Stimulated activated naive B cell treated with anti-CD40 and anti-IgM and Interleukin-4, amounts not matched to agents 10 μg/mL and 1 μg/mL and 100 μg/mL, for 72 hours (primary cell): ENCODE measurements at places on chromosomes 4 and X.
A peak's percentile ranks its signal among the peaks of the same experiment; 100 is the strongest.

DNA sequence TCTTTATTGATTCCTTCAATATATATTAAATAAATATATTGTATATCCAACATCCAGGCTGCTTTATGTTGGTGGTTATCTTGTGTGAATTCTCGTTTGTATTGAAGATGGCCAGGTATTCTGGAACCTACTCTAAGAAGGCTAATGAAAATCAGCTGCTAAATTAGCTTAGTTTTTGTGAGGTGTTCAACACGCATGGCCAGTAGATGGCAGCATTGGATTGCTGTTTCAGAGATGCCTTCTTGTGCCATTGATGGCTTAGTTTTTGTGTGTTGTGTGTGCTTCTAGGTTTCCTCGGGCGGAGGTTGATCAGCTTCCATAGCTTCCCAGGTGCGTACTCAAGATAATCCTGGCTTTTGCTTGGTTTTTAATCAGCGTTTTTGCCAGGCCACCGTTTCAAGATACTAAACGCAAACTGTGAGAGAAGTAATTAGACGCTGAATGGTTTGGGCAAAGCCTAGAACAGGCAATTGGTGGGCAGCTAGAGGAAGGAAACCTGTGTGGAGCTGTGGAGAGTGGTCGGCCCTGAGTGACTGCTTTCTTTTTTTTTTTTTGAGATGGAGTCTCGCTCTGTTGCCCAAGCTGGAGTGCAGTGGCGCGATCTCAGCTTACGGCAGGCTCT lies 15.1 kb downstream of the NOCT start:
- H3K4me1 ChIP-seq: peaks cover 21% of the 10 kb centered on the region
- DNase-seq: peak; percentile 48
- no peaks in the 10 kb centered on the region for H3K27me3 ChIP-seq

DNA sequence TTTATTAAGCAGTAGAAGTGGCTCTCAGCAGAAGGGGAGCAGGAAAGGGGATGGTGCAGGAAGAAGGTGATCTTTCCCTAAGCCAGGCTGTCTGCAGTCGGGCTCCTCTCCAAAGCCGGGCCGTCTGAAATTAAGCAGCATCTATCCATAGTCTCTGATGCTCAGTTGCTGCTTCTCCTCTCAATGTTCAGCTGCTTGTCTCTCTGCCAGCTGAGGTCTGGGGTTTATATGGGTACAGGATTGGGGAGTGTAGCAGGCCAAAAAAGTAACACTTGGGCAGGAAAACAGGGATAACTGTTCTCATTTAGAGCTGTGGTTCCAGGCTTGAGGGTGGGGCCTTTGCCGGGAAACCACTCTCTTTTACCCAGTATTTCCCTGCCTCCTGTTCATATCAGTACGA lies 39.2 kb upstream of the CCKAR start:
- H3K4me1 ChIP-seq: no peaks in the 10 kb centered on the region
- DNase-seq: no peak
- H3K4me3 ChIP-seq: no peak overlapping the region
- H3K27me3 ChIP-seq: peaks cover under 1% of the 10 kb centered on the region
- no peaks in the 10 kb centered on the region for H3K36me3 ChIP-seq

DNA sequence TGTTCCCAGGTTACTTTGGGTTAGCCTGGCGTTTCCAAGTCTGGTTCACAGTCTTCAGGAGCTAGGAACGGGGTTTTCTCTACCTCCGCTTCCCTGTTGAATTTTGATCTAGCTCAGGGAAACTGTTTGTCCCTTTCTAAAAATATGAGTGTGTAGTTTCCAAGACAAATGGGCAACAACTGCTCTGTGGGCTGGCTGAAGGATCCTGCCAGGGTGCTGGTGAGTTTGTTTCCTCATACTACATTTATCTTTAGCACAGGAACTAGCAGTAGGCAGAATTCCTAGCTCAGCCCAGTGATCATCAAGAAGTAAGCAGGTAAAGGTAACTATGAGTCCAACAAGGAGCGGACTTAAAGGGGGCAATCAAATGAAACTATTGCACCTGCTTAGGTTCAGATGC lies 13.3 kb upstream of the FAM47E start:
- H3K27ac ChIP-seq: no peak overlapping the region
- DNase-seq: no peak
- peaks cover 13% of the 10 kb centered on the region for H3K27me3 ChIP-seq
- no peaks in the 10 kb centered on the region for H3K4me1 ChIP-seq
- no peak overlapping the region for H3K4me3 ChIP-seq
- H3K36me3 ChIP-seq: peaks cover 5% of the 10 kb centered on the region

DNA sequence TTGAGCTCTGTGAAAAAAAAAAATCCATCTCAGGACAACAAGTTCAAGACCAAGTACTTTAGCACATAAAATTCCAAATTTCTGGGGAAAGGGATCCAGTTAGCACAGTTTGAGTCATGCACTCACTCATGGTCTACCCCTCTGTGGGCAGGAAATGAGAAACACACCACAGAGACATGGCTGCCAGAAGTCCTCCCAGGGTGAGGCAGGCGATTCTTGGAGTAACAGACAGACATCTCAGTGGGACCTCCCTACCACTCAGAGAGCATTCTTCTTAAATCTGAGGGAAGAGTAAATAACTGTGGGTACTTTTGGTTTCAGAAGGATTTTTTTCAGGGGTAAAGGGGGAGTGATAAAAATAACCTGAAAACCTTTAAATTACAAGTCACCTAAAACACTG lies 14.1 kb downstream of the CXCL1 start:
- DNase-seq: no peak
- no peak overlapping the region for H3K27ac ChIP-seq
- no peaks in the 10 kb centered on the region for H3K4me1 ChIP-seq
- H3K4me3 ChIP-seq: no peak overlapping the region
- H3K27me3 ChIP-seq: peaks cover 12% of the 10 kb centered on the region
- no peaks in the 10 kb centered on the region for H3K36me3 ChIP-seq

DNA sequence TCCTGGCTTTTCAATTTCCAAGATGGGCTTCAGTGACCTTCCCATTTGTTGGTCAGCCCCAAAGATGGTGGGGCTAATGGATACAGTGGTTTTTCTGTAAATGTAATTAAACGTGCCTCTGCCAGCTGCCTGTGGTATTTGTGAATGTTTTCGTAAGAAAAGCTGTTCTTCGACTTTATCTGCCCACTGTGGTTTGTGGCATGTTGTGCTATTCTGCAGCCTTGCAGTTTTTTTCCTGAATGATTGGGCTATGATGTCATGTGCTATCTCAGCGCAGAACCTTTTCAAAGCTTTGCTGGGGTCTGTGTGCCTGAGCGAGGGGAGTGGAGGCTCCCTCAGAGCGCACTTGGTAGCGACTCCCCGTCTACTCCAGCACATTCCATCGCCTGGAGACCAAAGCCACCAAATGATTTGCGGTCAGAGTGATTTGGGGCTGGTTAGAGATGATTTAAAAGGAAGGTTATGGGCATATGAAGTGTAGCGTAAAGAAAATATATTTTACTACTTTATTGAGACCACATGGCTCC lies 137.5 kb downstream of the PALLD start:
- no peak overlapping the region for H3K27ac ChIP-seq
- peaks cover 55% of the 10 kb centered on the region for H3K27me3 ChIP-seq
- H3K36me3 ChIP-seq: no peaks in the 10 kb centered on the region

GRCh38 chr4:61555789-61556188 lies 355.7 kb downstream of the ADGRL3 start:
- no peak for DNase-seq
- no peaks in the 10 kb centered on the region for H3K36me3 ChIP-seq
- no peak overlapping the region for H3K27ac ChIP-seq
- no peaks in the 10 kb centered on the region for H3K4me1 ChIP-seq
- no peaks in the 10 kb centered on the region for H3K27me3 ChIP-seq

DNA sequence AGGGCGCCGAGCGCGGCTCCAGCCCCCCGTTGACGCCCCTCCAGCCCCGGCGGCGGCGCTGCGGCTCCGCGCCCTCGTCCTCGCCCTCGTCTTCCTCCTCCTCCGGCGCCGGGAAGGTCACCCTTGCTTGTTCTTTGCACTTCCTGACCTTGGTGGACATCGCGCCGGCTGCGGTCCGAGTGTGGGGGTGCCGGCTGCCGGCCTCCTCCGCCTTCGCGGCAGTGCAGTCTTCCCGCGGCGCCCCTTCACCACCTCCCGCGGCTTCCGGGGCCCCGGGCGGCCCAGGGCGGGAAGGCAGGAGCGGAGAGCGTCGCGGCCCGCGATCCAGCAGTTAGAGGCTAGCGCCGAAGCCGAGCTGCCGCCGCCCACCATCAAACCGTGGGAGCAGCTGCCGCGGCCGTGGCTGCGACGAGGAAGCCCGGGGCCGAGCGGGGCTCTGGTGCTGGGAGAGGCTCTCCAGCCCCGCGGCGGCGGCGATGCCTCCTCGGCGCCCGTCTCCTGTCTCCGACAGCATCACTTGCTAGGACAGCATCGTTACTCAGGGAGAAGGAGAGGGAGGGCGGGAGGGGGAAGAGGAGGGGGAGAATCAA lies at the start of gene TRPC3:
Gene TRPC3 (minus strand): TSS at position 540 of the 590 bp plus-strand sequence. CDS start 380 bp downstream, at position 160.
- no peak within 1 kb of the TSS for H3K27ac ChIP-seq
- peak within 1 kb of the TSS; percentile 84 for H3K4me3 ChIP-seq
- H3K36me3 ChIP-seq: no peaks in the 10 kb centered on the region
- H3K4me1 ChIP-seq: peaks cover 9% of the 10 kb centered on the region
- peaks cover 61% of the 10 kb centered on the region for H3K27me3 ChIP-seq

GRCh38 chr4:182582245-182582644 lies 334.9 kb downstream of the DCTD start:
- H3K36me3 ChIP-seq: no peaks in the 10 kb centered on the region
- DNase-seq: no peak
- H3K27ac ChIP-seq: no peak overlapping the region
- H3K4me3 ChIP-seq: no peak overlapping the region
- H3K27me3 ChIP-seq: peaks cover under 1% of the 10 kb centered on the region
- no peaks in the 10 kb centered on the region for H3K4me1 ChIP-seq

- H3K4me3 ChIP-seq: no peak overlapping the region
- no peak overlapping the region for H3K27ac ChIP-seq
Measured at GRCh38 chr4:185853841-185854240, 41.8 kb upstream of the SORBS2 start.

DNA sequence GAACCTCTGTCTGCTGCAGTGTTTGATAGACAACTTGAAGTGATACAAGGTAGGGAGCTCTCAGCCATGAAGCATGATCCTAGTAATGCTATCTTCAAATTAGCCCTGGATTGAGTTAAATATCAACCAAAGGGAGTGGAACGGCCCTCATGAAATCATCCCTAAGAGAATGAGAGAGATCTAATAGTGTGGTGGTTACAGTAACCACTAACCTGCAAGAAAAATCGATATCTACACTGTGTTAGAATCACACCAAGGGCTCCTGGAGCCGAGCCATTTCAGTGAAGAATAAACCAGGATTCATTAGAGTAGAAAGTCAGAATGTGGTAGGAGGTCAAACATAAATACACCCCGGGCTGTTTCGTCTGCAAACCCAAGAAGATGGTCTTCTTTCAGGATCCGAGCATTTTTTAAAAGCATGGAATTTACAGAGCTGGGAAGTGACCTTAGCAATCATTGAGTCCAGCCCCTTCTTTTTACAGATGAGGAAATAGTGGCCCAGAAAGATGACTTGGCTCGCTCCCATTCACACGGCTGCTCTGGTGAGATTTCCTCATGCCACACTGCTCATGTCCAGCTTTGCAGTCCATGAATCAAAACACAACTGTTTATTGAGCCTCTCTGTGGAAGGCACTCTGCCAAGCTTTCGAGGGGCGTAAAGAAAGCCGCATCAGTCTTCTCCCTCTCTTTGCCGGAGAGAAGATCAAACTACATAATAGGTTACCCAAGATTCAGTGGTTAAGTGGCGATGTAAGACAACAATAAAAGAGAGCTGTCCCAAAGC lies 5.5 kb upstream of the DCTD start:
- H3K4me1 ChIP-seq: peaks cover 15% of the 10 kb centered on the region
- no peaks in the 10 kb centered on the region for H3K36me3 ChIP-seq
- no peak for DNase-seq
- no peak overlapping the region for H3K27ac ChIP-seq
- no peak overlapping the region for H3K4me3 ChIP-seq

GRCh38 chr4:110944501-110944900 lies 321.6 kb upstream of the PITX2 start:
- H3K36me3 ChIP-seq: no peaks in the 10 kb centered on the region
- H3K27ac ChIP-seq: no peak overlapping the region
- H3K4me1 ChIP-seq: no peaks in the 10 kb centered on the region
- DNase-seq: no peak

DNA sequence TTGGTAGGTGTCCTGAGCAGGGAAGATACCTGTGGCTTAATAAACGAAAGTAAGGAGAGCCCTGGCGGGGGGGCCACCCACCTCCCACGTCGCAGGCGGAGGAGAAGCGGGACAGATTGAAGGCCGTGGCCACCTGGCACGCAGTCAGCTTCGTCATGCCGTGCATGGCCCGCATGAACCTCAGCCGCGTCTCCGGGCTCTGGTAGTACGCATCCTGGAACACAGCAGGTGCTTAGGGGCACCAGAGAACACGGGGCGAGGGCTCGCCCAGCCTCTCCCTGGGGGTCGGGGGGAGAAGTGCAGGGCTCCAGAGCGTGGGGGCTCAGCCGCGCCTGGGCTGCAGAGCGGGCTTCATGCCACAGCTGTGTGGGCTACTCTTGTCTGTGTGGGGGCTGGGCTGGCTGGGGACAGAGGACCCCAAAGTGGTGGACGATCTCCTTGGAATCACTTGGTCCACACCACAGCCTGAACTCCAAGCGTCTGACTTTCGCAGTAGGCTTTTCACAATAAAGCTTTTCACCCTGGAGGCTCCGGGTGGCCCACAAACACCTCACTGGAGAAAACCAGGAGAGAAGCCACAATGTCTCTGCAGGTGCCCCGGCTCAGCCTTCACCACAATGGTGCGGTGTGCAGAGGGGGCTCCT lies 27.1 kb upstream of the SLC25A6 start:
- no peak overlapping the region for H3K4me3 ChIP-seq
- H3K4me1 ChIP-seq: peaks cover 7% of the 10 kb centered on the region
- peak overlapping the region; percentile 56 for H3K27ac ChIP-seq
- DNase-seq: no peak
- no peaks in the 10 kb centered on the region for H3K27me3 ChIP-seq
- peaks cover 44% of the 10 kb centered on the region for H3K36me3 ChIP-seq

DNA sequence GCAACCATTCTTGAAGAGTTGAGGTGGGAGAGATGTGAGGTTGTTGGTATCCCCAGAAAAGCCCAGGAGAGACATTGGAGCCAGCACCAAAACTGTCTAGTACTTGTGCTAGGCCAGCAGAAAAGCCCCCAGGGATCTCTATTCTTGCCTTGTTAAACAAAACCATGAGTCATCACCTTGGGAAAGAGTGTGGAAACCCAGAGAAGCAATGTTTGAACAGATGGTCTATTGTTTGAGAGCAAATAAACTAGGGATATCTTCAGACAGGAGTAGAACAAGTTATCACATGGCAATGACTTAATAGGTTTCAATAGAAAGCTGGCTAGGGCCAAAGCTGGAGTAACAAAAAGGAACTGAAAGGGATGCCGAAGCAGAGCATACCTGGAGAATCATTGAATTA lies 195.7 kb upstream of the CASK start:
- H3K4me3 ChIP-seq: no peak overlapping the region
- no peak for DNase-seq
- H3K27me3 ChIP-seq: peaks cover 11% of the 10 kb centered on the region
- H3K36me3 ChIP-seq: peaks cover 4% of the 10 kb centered on the region

DNA sequence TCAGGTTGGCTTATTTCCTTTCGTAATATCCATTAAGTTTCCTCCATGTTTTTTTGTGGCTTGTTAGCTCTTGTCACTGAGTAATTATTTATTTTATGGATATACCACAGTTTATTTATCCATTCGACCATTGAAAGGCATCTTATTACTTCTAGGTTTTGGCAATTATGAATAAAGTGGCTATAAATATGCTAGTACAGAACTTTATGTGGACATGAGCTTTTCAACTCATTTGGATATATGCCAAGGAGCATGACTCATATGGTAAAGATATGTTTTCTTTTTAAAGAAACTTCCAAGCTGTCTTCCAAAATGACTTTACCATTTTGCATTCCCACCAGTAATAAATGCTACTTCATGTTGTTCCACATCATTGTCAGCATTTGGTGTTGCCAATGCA lies 803.6 kb downstream of the GLUD2 start:
- no peak overlapping the region for H3K27ac ChIP-seq
- no peaks in the 10 kb centered on the region for H3K36me3 ChIP-seq
- no peaks in the 10 kb centered on the region for H3K27me3 ChIP-seq
- no peak for DNase-seq
